ENCODE measurements at places on chromosomes 7 and 10. TPM values are rescaled to one million over a fixed set of nuclear protein-coding genes. Genes with fewer than 3 reads are reported as not detected.
A peak's percentile ranks its signal among the peaks of the same experiment; 100 is the strongest.

- DNase-seq: peak; percentile 64
These were observed 45.4 kb upstream of the MBL2 start for GRCh38 chr10:52818019-52818418.

DNA sequence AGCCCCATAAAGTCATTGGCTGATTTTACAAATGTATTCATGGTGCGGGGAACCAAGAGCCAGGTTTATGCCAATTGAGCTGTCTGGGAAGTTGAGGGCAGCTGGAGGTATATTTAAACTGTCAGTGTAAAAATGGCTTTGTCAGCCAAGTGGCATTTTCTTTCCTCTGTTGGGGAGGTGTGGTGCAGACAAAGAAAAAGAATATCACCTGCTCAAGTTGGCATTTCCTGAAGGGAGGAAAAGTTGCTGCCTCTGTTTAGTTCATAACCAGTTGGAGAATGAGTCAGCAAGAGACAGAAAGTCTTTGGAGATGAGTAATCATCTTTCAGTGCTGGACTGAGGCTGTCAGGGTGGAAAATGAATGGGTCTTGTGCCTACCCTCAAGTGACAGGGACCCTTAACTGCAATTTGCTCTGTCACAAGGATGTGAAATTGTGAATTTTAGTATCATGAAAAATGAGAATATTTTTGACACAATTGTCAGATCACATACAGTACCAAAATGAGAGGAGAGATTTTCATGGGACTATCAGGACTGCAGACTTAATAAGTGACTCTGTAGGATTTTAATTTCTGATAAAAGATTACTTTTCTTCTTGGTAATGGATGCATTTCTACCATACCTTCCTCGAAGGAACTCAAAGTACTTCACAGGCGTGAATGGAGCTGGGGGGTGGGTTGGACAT, 137.3 kb downstream of the ANLN start:
- DNase-seq: peak; percentile 51

GRCh38 chr10:104899779-104900178, 258.7 kb downstream of the SORCS3 start:
- DNase-seq: no peak

GRCh38 chr7:140025241-140025640, 37.5 kb downstream of the PARP12 start:
- no peak for DNase-seq

GRCh38 chr10:99977916-99978315, 31.8 kb downstream of the DNMBP start:
- no peak for DNase-seq

GRCh38 chr10:818526-819220, 112.8 kb downstream of the LARP4B start:
- no peak for DNase-seq

LDB3 gene
- 0.73 TPM for total RNA-seq

ZPBP gene
- not detected for total RNA-seq

PAX4 gene
- total RNA-seq: not detected

ASB10 gene
- not detected for total RNA-seq
